ENCODE measurements at places on chromosomes 1 and 21.

DNA sequence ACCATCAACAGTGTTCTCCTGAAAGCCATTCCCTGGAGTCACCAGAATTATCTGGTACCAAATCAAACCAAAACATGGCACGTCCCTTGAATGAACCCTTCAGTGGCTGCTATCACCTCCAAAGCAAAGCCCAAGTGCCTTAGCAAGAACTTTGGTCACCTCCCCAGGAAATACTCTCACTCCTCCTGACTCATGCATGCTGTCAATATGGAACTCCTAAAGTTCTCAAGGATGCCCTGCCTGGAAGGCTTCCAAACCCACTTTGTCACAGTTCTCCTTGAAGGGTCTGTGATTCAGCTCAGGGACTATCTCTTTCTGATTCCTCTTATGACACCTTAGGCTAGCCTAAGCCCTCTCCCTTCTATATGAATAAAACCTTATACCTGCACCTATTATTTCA, 146.1 kb upstream of the RUNX1 start:
- no peak for DNase-seq

GRCh38 chr1:217620814-217621213, 10.1 kb downstream of the GPATCH2 start:
- no peak for DNase-seq

DNA sequence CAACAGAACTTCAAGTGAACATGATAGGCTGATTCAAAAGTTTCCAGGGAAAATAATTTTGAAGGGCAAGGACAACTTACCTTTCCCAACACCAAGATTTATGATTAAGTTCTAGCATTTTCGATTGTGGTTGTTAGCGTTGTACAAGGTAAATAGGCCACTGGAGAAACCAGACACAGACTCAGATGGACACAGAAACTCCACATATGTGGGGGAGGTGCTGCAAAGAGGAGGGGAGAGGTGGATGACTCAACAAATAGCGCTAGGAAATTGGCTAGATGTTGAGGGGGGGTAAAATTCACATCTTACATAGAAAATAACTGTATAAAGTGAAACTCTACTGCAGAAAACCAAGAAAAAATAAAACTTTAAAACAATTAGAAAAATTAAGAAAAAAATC, 564.4 kb downstream of the MATN1 start:
- DNase-seq, result no peak

- no peak for DNase-seq
Observed at GRCh38 chr1:101276818-101277217, 40.0 kb downstream of the S1PR1 start.

- no peak for DNase-seq
Observed at GRCh38 chr1:201636097-201636496, 97.2 kb downstream of the NAV1 start.

All from left lobe of liver (tissue), 2 donors.